Neural progenitor cell (in vitro differentiated cells): ENCODE measurements at places on chromosomes 6 and 20.

DNA sequence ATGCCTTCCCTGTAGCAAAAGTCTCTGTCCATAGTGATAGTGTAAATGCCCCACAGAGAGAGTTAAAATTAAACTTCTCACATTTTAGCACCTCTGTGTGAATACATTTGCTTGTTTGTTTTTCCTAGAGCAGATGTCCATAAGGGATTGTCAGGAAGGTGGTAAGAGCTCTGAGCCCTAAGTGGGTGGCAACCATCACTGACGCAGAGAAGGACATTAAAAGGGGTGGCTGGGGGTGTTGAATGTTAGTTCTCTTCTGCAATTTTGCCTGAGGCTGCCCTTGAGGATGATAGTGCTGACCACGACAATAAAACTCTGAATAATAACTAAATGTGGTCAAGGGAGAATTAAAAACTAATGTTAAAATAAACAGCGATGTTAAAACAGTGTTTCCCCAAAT is 174.3 kb upstream of the ID4 start:
- H3K36me3 ChIP-seq, result no peaks in the 10 kb centered on the region
- no peak overlapping the region for H3K4me3 ChIP-seq
- DNase-seq, result no peak
- peaks cover 3% of the 10 kb centered on the region for H3K4me1 ChIP-seq
- no peak overlapping the region for H3K27ac ChIP-seq

GRCh38 chr6:22657352-22657980 is 88.1 kb downstream of the HDGFL1 start:
- no peak for DNase-seq
- no peaks in the 10 kb centered on the region for H3K27me3 ChIP-seq
- no peaks in the 10 kb centered on the region for H3K4me1 ChIP-seq
- H3K4me3 ChIP-seq, result no peak overlapping the region
- H3K36me3 ChIP-seq, result no peaks in the 10 kb centered on the region
- no peak overlapping the region for H3K27ac ChIP-seq

DNA sequence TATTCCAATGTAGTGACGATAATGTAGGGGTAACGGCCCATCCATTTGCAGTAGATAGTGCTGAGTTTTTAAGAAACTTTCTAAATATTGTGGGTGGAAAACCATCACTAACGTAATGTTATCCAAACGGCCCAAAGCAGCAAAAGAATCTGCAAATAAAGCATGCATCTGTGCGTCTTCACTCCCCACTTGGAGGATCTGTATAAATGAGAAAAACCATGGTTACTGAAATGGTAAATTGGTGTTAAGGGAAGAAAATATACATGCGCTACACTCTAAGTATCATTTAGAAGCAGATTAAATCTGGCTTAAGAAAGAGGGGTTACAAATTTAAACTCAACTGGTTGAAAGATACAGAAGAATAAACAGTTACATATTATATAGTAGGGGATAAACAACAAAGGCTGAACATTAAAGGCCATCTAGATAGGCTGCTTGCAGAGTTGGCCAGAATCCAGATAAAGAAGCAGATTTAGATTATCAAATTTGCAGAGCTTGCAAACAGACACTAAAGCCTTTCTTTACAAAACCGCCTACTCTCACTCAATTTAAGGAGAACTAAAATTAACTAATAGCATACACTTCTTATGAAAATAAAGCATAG is 93.3 kb downstream of the SESN1 start:
- no peak for DNase-seq
- no peak overlapping the region for H3K27ac ChIP-seq
- H3K36me3 ChIP-seq, result no peaks in the 10 kb centered on the region
- no peaks in the 10 kb centered on the region for H3K4me1 ChIP-seq
- no peak overlapping the region for H3K4me3 ChIP-seq

- H3K4me3 ChIP-seq, result no peak overlapping the region
- no peak overlapping the region for H3K27ac ChIP-seq
- H3K36me3 ChIP-seq, result no peaks in the 10 kb centered on the region
- no peaks in the 10 kb centered on the region for H3K27me3 ChIP-seq
- H3K4me1 ChIP-seq, result peaks cover 11% of the 10 kb centered on the region
Observed at GRCh38 chr6:80548532-80548931, 442.1 kb downstream of the BCKDHB start.

GRCh38 chr6:6915813-6916547 is 191.8 kb upstream of the RREB1 start:
- no peak overlapping the region for H3K27ac ChIP-seq
- no peak overlapping the region for H3K4me3 ChIP-seq
- H3K36me3 ChIP-seq, result no peaks in the 10 kb centered on the region
- DNase-seq, result no peak

DNA sequence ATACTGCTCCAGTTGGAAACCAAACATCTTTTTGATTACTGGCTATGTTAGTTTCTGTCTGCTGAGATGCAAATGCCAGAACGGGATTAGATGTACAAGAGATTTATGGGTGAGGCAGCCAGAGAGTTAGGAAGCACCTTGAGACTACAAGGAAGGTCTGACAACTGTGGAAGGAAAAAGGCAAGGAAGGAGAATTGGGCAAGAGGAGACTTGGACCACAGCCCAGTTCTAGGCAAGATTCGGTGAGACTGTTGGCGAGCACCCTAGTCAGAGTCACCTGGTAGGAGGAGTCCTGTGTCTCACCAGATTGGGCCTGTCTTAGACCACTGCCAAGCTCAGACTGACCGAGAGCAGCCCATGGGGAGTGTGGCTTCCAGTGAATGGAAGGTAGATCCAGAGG is 91.8 kb upstream of the F13A1 start:
- H3K36me3 ChIP-seq, result no peaks in the 10 kb centered on the region
- H3K27me3 ChIP-seq, result no peaks in the 10 kb centered on the region
- H3K4me3 ChIP-seq, result no peak overlapping the region
- DNase-seq, result no peak
- H3K27ac ChIP-seq, result no peak overlapping the region

- H3K4me1 ChIP-seq, result no peaks in the 10 kb centered on the region
- no peaks in the 10 kb centered on the region for H3K36me3 ChIP-seq
- DNase-seq, result no peak
- H3K27ac ChIP-seq, result no peak overlapping the region
Observed at GRCh38 chr6:152671171-152671570, 26.5 kb upstream of the MYCT1 start.

GRCh38 chr20:11235058-11235457 is 561.3 kb upstream of the JAG1 start:
- no peaks in the 10 kb centered on the region for H3K27me3 ChIP-seq
- no peak for DNase-seq
- H3K36me3 ChIP-seq, result no peaks in the 10 kb centered on the region
- H3K4me3 ChIP-seq, result no peak overlapping the region
- H3K27ac ChIP-seq, result no peak overlapping the region
- H3K4me1 ChIP-seq, result peaks cover 29% of the 10 kb centered on the region

DNA sequence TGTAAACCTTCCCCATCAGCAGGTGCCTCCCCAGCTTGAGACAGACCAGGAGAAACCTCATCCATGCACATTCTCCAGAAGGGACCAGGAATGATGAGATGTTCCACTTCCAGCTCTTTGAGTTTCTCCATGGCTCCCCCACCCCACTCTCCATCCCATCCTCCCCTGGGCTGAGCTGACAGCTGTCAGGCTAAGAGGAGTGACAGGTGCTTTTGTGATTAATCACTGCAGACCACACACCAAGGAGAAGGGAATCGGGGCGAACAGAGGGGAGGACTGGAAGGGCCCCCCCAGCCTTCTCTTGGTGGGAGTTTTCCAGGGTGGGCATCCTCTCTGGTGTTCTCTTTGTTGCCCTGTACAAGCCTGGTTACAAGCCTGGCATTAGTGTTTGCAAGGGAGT is 56.1 kb upstream of the ZFAND3 start:
- peaks cover 45% of the 10 kb centered on the region for H3K27me3 ChIP-seq
- H3K36me3 ChIP-seq, result no peaks in the 10 kb centered on the region
- DNase-seq, result no peak
- no peak overlapping the region for H3K4me3 ChIP-seq
- H3K27ac ChIP-seq, result no peak overlapping the region
- peaks cover 15% of the 10 kb centered on the region for H3K4me1 ChIP-seq

DNA sequence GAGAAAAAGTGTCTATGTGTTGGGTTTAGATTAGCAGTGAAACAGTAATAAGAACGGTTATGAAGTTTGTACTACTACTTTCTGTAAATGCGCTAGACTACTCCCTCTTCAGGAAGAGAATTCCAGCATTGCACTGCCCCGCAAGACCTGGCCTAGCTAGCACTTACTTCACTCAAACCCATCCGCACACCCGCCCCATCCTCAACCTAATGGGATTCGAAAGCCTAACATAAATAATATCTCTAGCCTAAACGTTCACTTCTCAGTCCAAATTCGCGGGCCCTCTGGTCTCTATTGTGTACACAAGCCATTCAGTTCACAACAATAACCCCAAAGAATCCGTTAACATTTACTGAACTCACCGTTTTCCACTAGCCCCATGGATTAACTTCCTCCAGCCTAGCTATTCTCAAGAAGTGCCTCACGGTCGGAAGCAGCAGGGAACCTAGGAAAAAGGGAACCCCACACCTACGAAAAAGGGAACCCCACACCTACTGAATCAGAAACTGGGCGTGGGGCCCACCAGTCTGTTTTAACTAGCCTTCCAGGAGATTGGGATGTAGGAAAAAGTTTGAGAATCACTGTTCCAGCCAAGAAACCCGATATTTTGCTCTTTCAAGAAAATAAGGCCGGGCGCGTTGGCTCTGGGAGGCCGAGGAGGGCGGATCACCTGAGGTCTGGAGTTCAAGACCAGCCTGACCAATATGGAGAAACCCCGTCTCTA is 45.4 kb upstream of the BTN3A2 start:
- no peak overlapping the region for H3K27ac ChIP-seq
- peak; percentile 55 for DNase-seq
- no peaks in the 10 kb centered on the region for H3K36me3 ChIP-seq
- H3K27me3 ChIP-seq, result peaks cover 23% of the 10 kb centered on the region
- H3K4me1 ChIP-seq, result no peaks in the 10 kb centered on the region

GRCh38 chr20:50415516-50416268 is 94.5 kb upstream of the PTPN1 start:
- DNase-seq, result peak; percentile 38
- H3K27me3 ChIP-seq, result no peaks in the 10 kb centered on the region
- no peaks in the 10 kb centered on the region for H3K36me3 ChIP-seq
- no peak overlapping the region for H3K27ac ChIP-seq
- H3K4me3 ChIP-seq, result no peak overlapping the region

DNA sequence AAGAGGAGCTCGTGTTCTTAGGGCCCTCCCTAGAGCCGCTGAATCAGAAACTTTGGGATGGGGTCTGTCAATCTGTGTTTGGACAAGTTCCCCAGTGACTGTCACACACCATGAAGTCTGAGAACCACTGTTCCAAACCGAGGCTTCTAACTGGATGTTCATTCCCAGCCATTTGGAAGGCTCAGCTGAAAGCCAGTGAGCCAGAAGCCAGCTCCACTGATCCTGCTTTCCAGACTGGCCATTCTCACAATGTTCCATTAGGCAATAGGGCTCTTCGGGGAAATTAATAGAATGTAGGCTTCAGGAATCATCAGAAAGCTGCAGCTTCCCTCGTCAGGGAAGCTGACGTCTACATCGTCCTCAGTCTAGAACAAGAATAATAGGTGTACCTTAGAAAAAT is 90.8 kb upstream of the QKI start:
- no peaks in the 10 kb centered on the region for H3K36me3 ChIP-seq
- peaks cover 12% of the 10 kb centered on the region for H3K4me1 ChIP-seq
- no peak overlapping the region for H3K4me3 ChIP-seq
- H3K27ac ChIP-seq, result no peak overlapping the region

GRCh38 chr20:8428988-8429387 is 296.9 kb downstream of the PLCB1 start:
- no peaks in the 10 kb centered on the region for H3K36me3 ChIP-seq
- no peak for DNase-seq
- H3K27ac ChIP-seq, result no peak overlapping the region
- no peaks in the 10 kb centered on the region for H3K27me3 ChIP-seq
- peaks cover 18% of the 10 kb centered on the region for H3K4me1 ChIP-seq

GRCh38 chr6:157020398-157020797 is 243.2 kb downstream of the ARID1B start:
- peaks cover 18% of the 10 kb centered on the region for H3K4me1 ChIP-seq
- H3K36me3 ChIP-seq, result no peaks in the 10 kb centered on the region
- peak overlapping the region; percentile 99 for H3K27ac ChIP-seq
- peak overlapping the region; percentile 85 for H3K4me3 ChIP-seq
- no peak for DNase-seq

DNA sequence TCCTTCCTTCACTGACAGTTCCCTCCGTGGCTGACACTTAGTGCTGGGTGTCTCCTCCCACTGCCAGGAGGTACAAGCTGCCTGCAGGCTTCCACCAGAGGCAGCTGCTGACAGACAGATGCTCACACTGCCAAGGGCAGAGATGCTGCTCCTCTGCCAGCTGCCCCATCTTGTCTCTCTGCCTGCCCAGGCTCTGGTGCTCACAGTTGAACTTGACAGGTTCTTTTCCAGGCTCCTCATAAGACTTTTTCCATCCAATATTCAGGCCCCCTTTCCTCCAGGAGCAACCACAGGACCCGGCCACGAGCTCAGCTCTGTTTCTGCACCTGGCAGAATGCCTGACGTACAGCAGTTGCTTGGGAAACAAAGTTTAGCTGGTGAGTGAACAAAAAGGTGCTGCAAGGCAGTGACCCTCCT is 79.8 kb downstream of the PSMB1 start:
- H3K27me3 ChIP-seq, result no peaks in the 10 kb centered on the region
- no peak overlapping the region for H3K4me3 ChIP-seq
- DNase-seq, result no peak
- no peaks in the 10 kb centered on the region for H3K36me3 ChIP-seq

DNA sequence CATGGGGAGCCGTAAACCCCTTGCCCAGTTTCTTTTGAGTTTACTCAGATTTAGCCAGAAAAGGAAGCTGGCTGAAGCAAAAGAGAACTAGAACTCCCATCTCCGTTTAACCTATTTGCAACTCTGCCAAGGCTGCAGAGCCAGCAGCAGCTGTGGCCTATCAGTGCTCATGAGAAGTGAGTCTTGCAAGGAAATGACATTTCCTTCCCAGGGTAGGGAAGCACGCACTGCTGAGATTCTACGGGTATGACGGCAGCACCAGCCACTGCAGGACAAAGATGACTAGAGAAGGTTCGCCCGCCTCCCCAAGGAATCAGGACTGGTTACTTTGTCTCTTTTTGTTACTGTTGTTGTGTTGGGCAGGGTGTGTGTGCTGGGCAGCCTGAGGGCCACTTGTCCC is 47.6 kb downstream of the PPP1R3G start:
- peak; percentile 60 for DNase-seq
- peak overlapping the region; percentile 51 for H3K27ac ChIP-seq
- H3K4me3 ChIP-seq, result peak overlapping the region; percentile 23
- no peaks in the 10 kb centered on the region for H3K27me3 ChIP-seq
- no peaks in the 10 kb centered on the region for H3K36me3 ChIP-seq

DNA sequence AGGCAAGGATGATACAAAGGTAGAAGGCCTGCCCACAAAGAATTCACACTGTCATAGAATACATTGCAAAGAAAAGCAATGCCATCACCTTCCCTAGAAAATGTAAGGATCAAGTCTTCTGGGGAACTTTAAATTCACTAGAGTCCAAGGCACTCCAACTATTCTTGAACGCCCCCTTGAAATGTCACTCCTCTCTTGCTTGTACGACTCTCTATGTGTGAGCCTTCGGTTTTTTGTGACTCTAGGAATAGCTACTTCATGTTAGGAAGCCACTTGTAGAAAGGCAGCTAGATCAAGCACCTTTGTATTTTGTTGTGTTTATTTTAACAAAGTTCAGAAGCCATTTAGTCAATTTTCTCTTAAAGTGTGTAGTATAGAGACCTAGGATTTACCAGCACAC is 159.2 kb upstream of the ARID1B start:
- no peak overlapping the region for H3K4me3 ChIP-seq
- no peak for DNase-seq
- no peaks in the 10 kb centered on the region for H3K27me3 ChIP-seq
- peaks cover 11% of the 10 kb centered on the region for H3K4me1 ChIP-seq
- H3K27ac ChIP-seq, result no peak overlapping the region

GRCh38 chr20:48238781-48239180 is 453.5 kb upstream of the SULF2 start:
- no peak overlapping the region for H3K4me3 ChIP-seq
- no peaks in the 10 kb centered on the region for H3K36me3 ChIP-seq
- H3K27me3 ChIP-seq, result no peaks in the 10 kb centered on the region
- DNase-seq, result no peak
- H3K27ac ChIP-seq, result no peak overlapping the region
